ENCODE measurements at places on chromosomes 6 and 20. TPM values are rescaled to one million over a fixed set of nuclear protein-coding genes. Genes with fewer than 3 reads are reported as not detected.

DNA sequence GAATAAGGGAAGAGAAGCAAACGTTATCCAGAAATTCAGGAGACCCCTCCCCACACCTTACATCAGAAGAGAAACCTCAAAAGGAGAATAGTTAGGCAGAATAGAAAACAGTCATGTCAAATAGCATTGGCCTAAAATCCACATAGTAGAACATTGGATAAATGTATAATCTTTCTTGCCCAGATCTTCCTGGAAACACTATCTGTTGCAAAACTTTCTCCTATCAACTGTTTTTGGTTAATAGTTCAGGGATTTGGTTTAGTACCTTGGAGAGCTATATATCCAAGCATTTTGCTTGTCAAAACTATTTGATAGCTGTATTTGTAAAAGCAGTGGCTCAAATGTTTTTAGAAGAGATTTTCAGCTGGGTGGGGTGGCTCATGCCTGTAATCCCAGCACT, 74.3 kb upstream of the PHACTR2 start:
- no peak for DNase-seq

Gene SIGLEC1
- 3.2 TPM for total RNA-seq

Gene VSTM2L
- total RNA-seq, result 0.53 TPM

- no peak for DNase-seq
These were observed 108.4 kb upstream of the PLEKHG1 start for GRCh38 chr6:150491131-150491810.

- DNase-seq, result no peak
These were observed 42.3 kb downstream of the YTHDF1 start for GRCh38 chr20:63173552-63174191.
